Melanocyte of skin (primary cell): ENCODE measurements at places on chromosomes 13 and 19. TPM values are rescaled to one million over a fixed set of nuclear protein-coding genes. Genes with fewer than 3 reads are reported as not detected.

Gene TGFBR3L
- total RNA-seq, result 0.36 TPM in 1 of 2 replicates, not detected in the other

Gene PBX4
- total RNA-seq, result 1.1 and 2.0 TPM in 2 replicates

Gene SLITRK6
- under 0.01 and 0.36 TPM in 2 replicates for total RNA-seq

Gene CCDC194
- total RNA-seq, result 0.36 and 1.4 TPM in 2 replicates

Gene LSR
- total RNA-seq, result 0.34 and 0.36 TPM in 2 replicates

Gene GPC6
- total RNA-seq, result under 0.01 TPM in 2 replicates

Gene ZNF99
- not detected in 2 replicates for total RNA-seq

Gene TLE2
- 1.0 and 1.5 TPM in 2 replicates for total RNA-seq

Gene CEBPA
- under 0.01 and 0.73 TPM in 2 replicates for total RNA-seq

Gene CLEC4M
- total RNA-seq, result not detected in 2 replicates

Gene SPINT2
- total RNA-seq, result not detected in 2 replicates

Gene ZNF155
- total RNA-seq, result 5.0 and 7.9 TPM in 2 replicates

Gene KLK5
- not detected in 2 replicates for total RNA-seq

Gene ZNF256
- total RNA-seq, result 6.5 and 7.0 TPM in 2 replicates

Gene TEX29
- total RNA-seq, result not detected in 2 replicates

Gene APOC4
- total RNA-seq, result 1.5 TPM in 1 of 2 replicates, not detected in the other

Gene ZNF491
- 2.7 and 3.7 TPM in 2 replicates for total RNA-seq

Gene SPACA4
- not detected in 2 replicates for total RNA-seq

Gene DACT3
- 0.15 and 0.33 TPM in 2 replicates for total RNA-seq

Gene CELF5
- not detected in 2 replicates for total RNA-seq

Gene GYS1
- total RNA-seq, result 56.4 and 68.7 TPM in 2 replicates

Gene SLC15A1
- total RNA-seq, result not detected in 2 replicates

Gene SMAD9
- 0.34 and 3.3 TPM in 2 replicates for total RNA-seq

Gene NLRP4
- not detected in 2 replicates for total RNA-seq

Gene GIPR
- under 0.01 TPM in 1 of 2 replicates, not detected in the other for total RNA-seq

Gene ZNF415
- total RNA-seq, result 0.31 and 0.33 TPM in 2 replicates

Gene CD177
- not detected in 2 replicates for total RNA-seq

Gene USPL1
- total RNA-seq, result 14.1 and 16.7 TPM in 2 replicates

Gene MCEMP1
- total RNA-seq, result not detected in 2 replicates

Gene LENG9
- total RNA-seq, result 16.5 and 17.8 TPM in 2 replicates

Gene KANK3
- under 0.01 TPM in 2 replicates for total RNA-seq

Gene C19orf38
- total RNA-seq, result under 0.01 and 0.69 TPM in 2 replicates
